ENCODE measurements at places on chromosomes 3 and 15.

GRCh38 chr3:195836476-195837135 is 24.9 kb upstream of the MUC4 start:
- no peak for DNase-seq

DNA sequence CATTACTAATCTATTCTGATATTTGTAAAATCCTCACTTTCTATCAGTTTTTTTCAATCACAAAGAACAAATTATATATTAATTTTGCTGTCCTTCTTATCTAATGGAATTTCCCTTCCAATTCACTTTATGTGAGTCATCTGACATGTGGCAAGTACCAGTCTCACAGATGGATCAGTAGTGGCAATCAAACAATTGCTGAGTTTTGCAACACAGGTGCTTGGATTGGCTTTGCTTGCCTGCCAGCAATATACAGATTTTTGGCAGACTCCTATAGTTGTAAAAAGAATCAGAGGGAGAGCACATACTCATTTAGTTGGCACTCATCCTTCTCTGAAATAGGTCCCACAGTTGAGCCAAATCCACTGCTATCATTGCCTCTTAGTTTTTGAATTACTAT is 83.7 kb downstream of the BCHE start:
- DNase-seq: no peak

- no peak for DNase-seq
Measured at GRCh38 chr15:40006003-40006402, 33.0 kb downstream of the SRP14 start.

DNA sequence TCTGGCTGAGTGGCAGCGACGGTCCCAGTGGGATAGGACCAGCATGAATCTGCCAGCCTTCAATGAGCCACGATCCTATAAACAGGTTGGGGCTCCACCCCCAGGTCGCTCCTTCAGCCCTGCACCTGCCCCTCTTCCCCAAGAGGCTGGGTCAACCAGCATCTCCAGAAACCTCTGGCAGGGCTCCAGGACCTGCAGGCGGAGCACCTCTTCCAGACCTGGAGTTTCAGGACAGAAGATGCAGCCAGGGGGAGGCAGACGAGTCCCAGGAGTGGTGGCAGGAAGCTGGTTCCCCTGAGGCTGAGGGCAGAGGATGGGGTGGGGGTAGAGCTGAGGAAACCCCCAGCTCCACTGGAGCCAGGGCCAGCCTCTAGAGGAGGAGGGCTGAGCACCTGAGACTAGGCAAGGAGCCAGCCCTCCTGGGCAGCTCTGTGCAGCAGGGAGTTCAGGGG is at the start of gene PLA2G4D:
PLA2G4D (minus strand) TSS at position 51 of the 452 bp plus-strand sequence. CDS start 103 bp downstream, outside the sequence.
- DNase-seq: no peak

DNA sequence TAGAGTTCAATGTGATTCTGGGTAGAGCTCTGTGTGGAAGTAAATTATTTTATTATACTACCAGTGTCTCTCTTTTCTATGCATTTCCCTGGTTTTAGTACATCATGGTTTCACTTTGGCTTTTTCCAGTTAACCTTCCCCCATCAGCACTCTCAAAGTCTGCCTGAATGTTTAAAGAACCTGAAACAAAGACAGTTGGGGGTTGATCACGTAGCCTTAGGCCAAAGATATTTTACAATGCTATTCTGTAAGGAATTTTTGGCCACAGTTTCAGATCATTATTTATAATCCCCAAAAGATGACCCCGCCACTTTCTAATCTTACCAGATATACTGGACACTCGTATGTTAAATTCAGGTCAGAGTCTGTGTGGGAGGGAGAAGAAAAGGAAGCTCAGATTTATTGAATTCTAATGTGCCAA is 156.3 kb upstream of the TMC3 start:
- DNase-seq: no peak

DNA sequence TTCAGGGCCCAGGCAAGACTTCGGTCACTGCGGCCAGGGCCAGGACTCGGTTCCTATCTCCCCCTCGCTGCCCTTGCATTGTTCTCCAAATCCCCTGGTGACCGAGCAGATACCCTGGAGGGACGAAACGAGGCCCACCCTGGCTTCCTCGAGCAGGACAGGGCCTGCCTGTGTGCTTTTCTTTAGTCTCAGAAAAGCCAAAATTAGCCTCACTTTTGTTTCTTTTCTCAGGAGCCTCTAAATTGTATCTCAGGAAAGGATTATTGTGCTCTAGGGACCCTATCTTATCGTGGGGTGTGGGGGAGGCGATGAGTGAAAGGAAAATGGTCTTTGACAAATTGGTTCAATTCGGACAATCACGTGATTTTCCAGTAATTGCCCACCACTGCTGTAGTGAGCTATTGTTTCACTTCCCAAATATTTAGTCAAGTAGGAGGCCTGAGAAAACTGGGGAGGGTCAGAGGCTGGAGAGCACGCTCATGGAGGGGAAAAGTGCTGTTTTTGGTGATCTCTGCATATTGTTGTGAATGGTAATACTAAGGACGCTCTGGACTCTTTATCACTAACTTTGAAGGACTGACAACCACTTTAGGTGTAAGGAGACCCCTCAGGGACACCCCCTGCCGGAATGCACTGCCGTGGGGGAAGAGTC is 61.6 kb downstream of the TMEM44 start:
- no peak for DNase-seq

DNA sequence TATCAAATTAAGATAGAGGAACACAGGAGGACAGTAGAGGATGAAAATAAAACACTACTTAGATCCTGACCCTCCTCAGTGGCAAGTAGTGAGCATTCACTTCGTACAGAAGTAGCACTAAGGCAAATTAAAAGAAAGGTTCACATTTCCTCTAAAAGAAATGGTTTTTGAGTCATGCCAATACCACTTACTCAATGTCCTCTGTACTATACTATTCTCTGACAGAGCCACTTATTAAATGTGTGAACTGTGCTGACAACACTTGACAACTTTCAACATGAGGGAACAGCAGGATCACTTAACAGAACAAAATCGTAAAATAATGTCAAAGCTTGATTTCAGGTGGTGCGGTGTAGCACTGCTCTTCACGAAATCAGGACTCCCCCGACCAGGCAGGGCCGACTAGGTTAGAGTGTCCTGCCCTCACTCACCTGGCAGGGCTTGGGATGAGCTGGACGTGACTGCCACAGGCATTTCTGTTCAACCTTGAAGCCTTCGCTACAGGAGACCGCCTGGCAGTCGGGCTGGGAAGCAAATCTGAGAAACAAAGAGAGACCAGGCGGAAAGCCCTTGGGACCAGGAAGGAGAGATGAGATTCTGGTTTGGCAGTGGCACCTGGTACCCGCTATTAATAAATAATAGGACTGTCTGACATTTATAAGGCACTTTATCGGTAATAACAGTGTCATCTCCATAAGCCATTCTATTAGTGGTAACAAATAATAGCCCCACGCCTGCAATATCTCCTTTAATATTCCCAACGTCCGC is 611 bp upstream of the SLC27A2 start:
- no peak for DNase-seq

GRCh38 chr3:139121513-139122220 is 77.0 kb upstream of the PRR23C start:
- DNase-seq: no peak

DNA sequence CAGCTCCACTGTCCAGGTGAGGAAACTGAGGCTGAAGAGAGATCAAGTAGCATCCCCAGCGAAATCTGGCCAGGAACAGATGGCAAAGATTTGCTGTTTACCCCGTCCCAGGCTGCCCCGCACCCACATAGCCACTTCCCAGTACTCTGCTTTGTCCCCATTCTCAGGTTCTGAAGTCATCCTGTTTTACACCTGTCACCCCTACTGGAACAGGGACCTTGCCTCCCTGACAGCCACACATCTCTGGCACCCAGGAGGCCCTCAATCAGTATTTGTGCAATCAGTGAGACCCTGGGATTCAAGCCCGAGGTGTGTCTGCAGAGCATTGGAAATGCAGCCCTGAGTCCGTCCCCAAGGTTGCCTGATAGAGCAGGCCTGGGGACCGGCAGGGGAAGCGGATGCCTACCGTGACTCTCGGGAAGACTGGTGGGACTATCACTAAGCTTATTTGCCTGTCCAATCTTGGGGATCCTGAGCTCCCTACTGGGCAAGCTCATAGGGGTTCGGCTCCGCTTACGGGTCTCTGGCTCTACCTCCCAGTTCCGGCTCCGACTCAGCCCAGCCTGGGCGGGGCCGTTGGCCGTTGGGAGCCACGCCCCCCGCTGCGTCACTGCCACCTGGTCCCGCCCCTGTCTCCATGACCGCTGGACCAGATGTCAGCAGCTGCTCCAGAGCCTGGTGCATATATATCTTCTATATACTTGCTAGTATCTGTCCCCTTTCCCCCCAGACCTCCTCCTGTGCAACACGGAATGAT is 17.5 kb upstream of the FANCD2 start:
- DNase-seq: peak; percentile 90

GRCh38 chr3:198051836-198052235 is 91.8 kb downstream of the LMLN start:
- no peak for DNase-seq

- DNase-seq: no peak
Measured at GRCh38 chr3:194212845-194213331, 76.9 kb downstream of the HES1 start.

DNA sequence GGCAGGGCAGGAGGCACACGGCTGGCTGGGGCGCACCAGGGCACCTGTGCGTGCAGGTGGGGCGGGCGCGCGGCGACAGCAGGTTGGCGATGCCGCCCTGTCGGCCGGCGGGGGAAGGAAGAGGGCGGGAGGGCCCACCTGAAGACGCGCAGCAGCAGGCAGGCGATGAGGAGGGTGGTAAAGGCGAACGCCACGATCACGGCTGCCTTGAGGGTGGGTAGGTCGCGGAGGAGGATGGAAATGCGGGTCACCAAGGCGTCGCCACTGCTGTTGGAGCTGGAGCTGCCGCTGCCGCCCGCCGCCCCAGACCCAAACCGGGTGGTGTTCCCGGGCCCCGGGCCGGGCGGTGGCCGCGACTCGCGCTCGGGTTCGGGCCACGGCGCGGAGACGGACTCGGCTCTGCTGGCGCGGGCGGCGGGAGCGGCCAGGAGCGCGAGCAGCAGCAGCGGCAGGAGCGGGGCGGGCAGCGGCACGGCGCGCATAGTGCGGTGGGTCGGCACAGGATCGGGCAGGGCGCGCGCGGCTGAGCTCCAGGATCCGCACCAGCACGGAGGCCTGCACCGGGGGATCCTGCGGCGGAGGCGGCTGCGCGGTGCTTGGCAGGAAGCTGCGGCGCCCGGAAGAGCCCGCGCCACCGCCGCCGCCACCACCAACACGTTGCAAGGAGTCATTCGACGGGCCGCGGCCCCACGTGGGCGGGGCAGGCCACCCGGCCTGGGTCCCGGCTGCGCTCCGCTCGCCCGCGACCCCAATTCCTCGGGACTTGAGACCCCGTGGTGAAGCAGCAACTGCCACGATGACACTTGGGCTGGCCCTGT is at the start of gene FAM174B:
FAM174B (minus strand) TSS at position 598 of the 818 bp plus-strand sequence.
- DNase-seq: peak; percentile 61

DNA sequence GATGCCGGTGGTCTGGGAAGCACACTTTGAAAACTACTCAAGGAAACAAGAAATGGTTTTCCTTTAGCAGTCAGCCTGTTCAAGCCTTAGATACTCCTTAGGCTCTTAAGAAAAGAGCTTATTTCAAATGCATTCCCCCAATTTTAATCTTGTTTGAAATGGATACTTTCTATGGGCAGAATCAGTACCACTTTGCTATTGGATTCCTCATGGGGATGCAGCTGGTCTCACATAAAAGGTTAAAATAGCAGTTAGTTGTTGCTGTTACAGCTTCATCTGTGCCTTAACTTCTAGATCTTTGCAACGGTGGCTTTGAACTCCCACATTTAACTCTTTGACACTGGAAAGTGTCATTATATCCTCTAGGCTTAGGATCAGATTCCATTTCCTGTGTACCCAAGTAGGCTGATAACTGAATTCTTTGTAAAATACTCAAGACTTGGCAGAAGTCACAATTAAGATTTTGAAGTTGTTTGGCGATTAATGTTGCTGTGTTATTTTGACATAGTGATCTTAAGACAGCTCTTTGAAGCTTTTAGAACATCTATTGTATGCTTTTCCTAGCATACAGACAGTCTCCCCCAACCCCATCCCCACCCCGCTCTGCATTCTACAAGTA is 2.2 kb downstream of the THBS1 start:
- no peak for DNase-seq

- DNase-seq: no peak
Measured at GRCh38 chr3:16203031-16203430, 28.6 kb downstream of the GALNT15 start.

GRCh38 chr3:177569875-177570657 is 372.8 kb upstream of the TBL1XR1 start:
- DNase-seq: no peak

DNA sequence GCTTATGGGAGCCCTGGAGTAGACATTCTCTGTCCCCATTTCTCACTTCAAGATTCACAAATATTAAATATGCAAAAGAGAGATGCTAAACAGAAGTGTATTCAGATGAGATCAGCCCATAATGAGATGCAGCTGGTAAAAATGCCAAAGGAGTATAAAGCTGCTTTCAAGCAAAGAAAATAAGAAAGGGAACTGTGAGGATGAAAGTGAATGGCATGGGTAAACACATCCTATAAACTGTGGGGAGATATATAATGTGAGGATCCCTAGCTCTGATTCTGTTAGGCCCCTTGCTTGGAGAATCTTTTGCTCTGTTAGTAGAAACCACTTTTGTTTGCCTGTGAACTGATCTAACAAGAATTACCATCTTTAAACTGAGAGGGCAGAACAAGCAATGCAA is 396.6 kb downstream of the SOX2 start:
- no peak for DNase-seq

DNA sequence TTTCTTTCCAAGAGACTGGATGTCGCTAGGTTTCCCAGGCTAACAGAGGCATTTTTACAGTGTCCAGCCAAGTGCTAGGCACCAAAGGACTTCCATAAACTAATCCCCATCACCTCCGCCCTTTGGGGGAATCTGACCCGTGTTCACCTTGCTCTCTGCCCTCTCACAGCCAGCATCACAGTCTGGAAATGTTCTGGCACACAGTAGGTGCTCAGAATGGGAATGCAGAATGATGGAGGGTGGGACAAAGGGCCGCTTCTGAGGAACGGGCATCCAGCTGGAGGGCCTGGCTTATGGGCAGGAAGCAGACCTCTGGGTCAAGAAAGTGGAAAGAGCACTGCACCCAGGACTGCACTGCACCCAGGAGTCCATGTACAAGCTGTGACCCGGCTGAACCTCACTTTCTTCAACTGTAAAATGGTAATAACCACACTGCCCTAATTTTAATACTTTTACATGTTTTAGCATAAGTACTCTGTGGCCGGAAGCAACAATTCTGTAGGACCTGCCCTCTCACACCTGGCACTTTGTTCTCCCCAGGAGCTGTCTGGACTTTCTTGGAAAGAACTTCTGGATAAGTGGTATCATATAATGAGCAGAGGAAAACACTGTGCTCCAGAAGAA is 901 bp upstream of the NMB start:
- no peak for DNase-seq

DNA sequence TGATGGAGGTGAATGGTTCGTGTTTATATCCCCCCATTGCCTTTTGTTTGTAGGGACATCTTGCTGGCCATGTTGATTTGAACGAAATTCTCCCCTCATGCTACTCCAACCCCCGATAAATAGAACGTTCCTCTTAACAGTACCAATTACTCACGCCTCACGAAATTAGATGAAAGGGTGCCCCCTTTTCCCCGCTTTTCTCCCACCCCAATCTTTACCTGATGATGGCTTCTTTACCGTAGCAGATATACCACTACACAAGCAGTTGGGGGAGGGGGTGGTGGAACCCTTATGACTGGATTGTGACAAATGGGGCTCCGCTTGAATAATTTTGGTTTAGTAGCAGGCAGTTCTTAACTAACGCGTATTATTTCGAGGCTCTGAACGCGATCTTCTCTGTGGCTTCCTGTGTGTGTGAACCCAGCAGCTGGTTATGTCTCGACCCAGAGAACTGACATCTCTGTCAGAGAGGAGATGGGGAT is 1.1 kb downstream of the PIAS1 start:
- DNase-seq: peak; percentile 70

GRCh38 chr3:156460206-156460611 is 94.7 kb downstream of the SSR3 start:
- no peak for DNase-seq
